ENCODE measurements at places on chromosomes 5 and 9. TPM values are rescaled to one million over a fixed set of nuclear protein-coding genes. Genes with fewer than 3 reads are reported as not detected.
A peak's percentile ranks its signal among the peaks of the same experiment; 100 is the strongest.

Gene F2RL1
- total RNA-seq, result 0.20 TPM

Gene NCBP1
- 51.4 TPM for total RNA-seq

DNA sequence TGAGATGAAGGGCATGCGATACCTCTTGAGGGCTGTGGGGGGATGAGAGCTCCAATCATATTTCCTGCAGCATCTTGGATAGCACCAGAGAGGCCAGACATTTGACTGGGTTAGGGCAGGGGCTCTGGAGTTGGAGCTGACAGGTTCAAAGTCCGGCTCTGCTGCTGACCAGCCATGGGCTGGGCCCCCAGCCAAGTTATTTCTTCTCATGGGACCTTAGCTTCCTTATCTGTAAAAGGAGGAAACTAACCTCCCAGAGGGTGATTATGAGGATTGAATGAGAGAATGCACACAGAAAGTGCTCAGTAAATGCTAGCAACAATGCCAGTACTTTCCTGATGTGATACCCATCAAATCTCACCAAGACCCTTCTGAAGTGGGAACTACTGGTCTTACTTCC lies 65.2 kb upstream of the SLC25A51 start:
- no peaks in the 10 kb centered on the region for H3K36me3 ChIP-seq
- no peak overlapping the region for H3K27ac ChIP-seq
- peaks cover 8% of the 10 kb centered on the region for H3K4me1 ChIP-seq
- no peaks in the 10 kb centered on the region for H3K27me3 ChIP-seq
- H3K4me3 ChIP-seq, result no peak overlapping the region

Gene TEX48
- not detected for total RNA-seq

Gene OXCT1
- total RNA-seq, result 33.0 TPM

Gene ALDH7A1
- total RNA-seq, result 169 TPM

Gene DNAI1
- 1.9 TPM for total RNA-seq

Gene FOXD4L4
- 0.16 TPM for total RNA-seq

- H3K4me1 ChIP-seq, result no peaks in the 10 kb centered on the region
- H3K27me3 ChIP-seq, result no peaks in the 10 kb centered on the region
- H3K27ac ChIP-seq, result no peak overlapping the region
Measured at GRCh38 chr9:98667005-98667640, 41.6 kb downstream of the GABBR2 start.

Gene PRUNE2
- total RNA-seq, result 5.4 TPM

- H3K27ac ChIP-seq, result no peak overlapping the region
- H3K4me1 ChIP-seq, result peaks cover 10% of the 10 kb centered on the region
- H3K36me3 ChIP-seq, result peaks cover 2% of the 10 kb centered on the region
- DNase-seq, result no peak
- peaks cover 21% of the 10 kb centered on the region for H3K27me3 ChIP-seq
- H3K4me3 ChIP-seq, result no peak overlapping the region
Measured at GRCh38 chr5:17396247-17396646, 101.8 kb upstream of the TAF11L2 start.

- peak overlapping the region; percentile 34 for H3K4me3 ChIP-seq
- H3K27ac ChIP-seq, result peak overlapping the region; percentile 50
- H3K36me3 ChIP-seq, result no peaks in the 10 kb centered on the region
Measured at GRCh38 chr9:14935964-14936363, 25.7 kb upstream of the FREM1 start.

Gene SH2D3C
- 6.0 TPM for total RNA-seq

DNA sequence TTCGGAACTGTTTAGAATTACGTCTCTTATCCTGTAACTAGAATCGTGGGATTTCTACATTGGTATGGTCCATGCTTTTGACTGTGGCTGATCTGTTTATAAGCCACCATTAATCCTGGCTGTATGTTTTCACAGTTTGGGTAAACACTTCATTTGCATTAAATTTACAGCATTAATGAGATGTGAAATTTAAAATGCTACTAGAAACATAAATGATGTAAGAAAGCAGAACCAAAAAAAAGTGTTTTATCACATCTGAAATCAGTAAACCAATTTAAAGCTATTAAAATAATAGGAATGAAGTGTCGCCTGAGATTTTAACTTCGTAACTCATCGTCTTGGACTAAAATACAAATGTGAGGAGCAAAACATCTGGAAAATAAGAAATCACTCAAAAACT lies 201.7 kb downstream of the NFIB start:
- no peaks in the 10 kb centered on the region for H3K27me3 ChIP-seq
- H3K36me3 ChIP-seq, result no peaks in the 10 kb centered on the region
- no peak for DNase-seq
- H3K4me3 ChIP-seq, result no peak overlapping the region
- H3K4me1 ChIP-seq, result peaks cover 9% of the 10 kb centered on the region

Gene PCDHB5
- 3.0 TPM for total RNA-seq

DNA sequence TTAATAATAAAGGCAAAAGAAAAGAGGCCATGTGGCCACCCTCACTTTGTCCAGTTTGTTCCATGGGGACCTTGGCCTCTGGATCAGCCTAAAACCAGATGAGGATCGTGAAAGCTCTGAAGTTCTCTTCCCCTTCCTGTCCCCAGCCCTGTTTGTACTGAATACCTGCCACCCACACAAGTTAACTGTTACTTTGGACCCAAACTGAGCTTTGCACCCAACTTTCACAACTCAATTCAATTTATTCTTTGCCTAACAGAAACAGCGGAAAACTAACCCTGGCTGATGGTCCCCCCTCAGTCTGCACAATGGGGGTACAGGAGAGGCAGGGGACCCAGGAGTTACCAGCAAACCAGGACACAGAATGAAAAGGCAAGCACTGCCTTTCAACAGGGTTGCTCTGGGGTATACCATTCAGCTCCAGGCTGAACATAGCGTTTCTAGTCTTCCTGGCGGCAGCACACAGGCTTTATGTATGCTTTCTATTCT lies 28.2 kb downstream of the ABCA1 start:
- DNase-seq, result no peak
- no peaks in the 10 kb centered on the region for H3K36me3 ChIP-seq
- no peak overlapping the region for H3K27ac ChIP-seq
- H3K4me3 ChIP-seq, result no peak overlapping the region

DNA sequence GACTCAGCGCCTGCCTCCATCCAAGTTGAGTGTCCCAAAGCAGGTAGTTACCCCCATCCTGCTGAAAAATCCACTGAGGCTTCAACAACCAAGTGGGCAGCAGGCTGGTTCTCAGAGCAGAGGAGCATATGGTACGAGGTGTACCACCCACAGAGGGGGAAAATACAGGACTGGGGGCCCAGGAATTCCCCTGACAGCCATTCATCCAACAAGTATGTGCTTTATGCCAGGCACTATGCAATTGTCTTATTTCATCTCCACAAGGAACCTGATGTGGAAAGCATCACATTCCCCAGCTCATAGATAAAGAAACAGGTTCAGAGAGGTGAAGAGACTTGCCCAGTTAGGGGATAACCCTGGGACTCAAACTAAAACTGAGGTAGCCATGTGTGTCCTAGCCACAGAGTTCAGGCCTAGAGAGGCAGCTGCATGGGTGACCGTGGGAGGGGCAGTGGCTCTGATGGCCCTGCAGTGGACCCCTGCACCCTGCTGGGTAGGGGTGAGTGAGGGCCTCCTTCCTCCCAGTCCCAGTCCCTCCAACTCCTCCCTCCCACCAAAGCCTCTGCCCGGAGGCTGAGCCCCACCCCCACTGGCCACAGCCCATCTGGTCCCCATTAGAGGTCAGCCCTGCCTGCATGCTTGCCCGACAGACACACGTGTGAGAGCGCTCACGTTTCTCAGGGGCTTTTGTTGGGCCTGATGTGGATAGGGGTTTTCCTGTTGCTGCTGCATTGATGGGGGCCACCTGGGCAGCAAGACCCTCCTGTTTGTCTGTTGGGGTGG lies 11.5 kb downstream of the PDLIM4 start:
- peaks cover 67% of the 10 kb centered on the region for H3K4me1 ChIP-seq
- peaks cover 12% of the 10 kb centered on the region for H3K36me3 ChIP-seq
- no peaks in the 10 kb centered on the region for H3K27me3 ChIP-seq
- no peak for DNase-seq

DNA sequence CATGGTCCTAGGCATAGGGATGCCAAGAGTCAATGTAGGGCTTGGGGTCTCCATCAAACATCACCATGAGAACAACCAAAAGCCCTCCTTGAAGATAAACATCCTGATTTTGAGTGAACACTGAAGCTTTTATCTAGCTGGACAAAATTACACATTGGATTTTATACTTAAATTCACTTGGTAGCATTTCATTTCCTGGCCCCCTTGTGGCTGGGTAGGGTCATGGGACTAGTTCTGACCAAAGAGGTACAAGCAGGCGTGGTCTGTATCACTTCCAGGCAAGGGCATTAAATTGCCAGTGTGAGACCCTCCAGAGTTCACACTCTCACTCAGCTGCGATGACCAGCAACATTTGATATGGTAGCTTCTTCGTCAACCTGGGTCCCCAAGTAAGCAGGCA lies 320.3 kb downstream of the ACTL7B start:
- H3K36me3 ChIP-seq, result no peaks in the 10 kb centered on the region
- H3K27me3 ChIP-seq, result peaks cover 7% of the 10 kb centered on the region
- no peaks in the 10 kb centered on the region for H3K4me1 ChIP-seq
- DNase-seq, result peak; percentile 25
- H3K4me3 ChIP-seq, result no peak overlapping the region

GRCh38 chr9:81787747-81788632 lies 98.6 kb upstream of the TLE1 start:
- no peak overlapping the region for H3K27ac ChIP-seq
- no peak overlapping the region for H3K4me3 ChIP-seq
- no peak for DNase-seq
- no peaks in the 10 kb centered on the region for H3K27me3 ChIP-seq

Gene F12
- 2.3 TPM for total RNA-seq

DNA sequence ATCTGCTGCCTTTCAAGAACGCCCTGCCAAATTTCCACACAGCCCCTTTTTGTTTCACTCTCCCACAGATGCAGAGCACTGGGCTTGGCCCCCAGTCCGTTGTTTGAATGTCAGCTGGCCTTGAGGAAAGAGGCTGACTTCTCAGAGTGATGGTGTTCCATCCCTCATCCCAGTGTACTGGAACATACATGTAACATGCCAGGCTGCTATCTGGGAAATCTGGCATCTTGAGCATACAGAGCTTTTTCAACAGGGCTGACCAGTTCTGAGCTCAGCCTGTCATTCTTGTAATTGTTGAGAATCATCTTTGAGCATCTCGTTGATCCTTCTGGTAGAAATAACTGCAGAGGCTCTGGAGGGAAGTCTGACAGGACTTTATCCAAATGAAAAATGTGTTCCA lies 2.8 kb downstream of the GALNT10 start:
- H3K36me3 ChIP-seq, result no peaks in the 10 kb centered on the region
- peaks cover 20% of the 10 kb centered on the region for H3K27me3 ChIP-seq
- no peak for DNase-seq

Gene FAM219A
- 20.6 TPM for total RNA-seq

DNA sequence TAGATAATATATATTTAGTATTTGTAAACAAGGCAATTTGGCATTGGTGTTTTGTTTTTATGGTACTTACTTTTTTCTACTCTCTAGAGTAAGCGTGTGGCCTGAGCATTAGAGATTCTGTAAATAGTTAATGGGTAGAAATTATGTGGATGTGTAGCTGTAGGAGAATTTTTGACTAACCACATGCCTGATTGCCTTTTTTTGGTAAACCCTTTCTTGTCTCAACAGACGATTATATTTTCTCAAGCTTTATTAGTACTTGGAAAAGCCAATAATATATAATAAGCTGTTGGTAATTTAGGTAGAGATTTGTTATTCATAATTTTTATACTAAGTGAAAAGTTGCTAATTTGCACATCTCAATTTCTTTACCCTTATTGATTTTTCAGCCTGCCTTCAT lies 76.8 kb downstream of the FCHO2 start:
- H3K27ac ChIP-seq, result no peak overlapping the region
- DNase-seq, result no peak
- no peaks in the 10 kb centered on the region for H3K27me3 ChIP-seq
- H3K4me1 ChIP-seq, result peaks cover 8% of the 10 kb centered on the region
- peaks cover 3% of the 10 kb centered on the region for H3K36me3 ChIP-seq

- H3K36me3 ChIP-seq, result no peaks in the 10 kb centered on the region
- no peak overlapping the region for H3K27ac ChIP-seq
- H3K4me3 ChIP-seq, result no peak overlapping the region
- H3K27me3 ChIP-seq, result peaks cover 18% of the 10 kb centered on the region
- H3K4me1 ChIP-seq, result peaks cover 33% of the 10 kb centered on the region
Measured at GRCh38 chr5:132661231-132662003, 3.4 kb downstream of the IL13 start.

GRCh38 chr5:122022966-122023365 lies 55.1 kb downstream of the LOX start:
- H3K36me3 ChIP-seq, result peaks cover 22% of the 10 kb centered on the region
- H3K4me1 ChIP-seq, result no peaks in the 10 kb centered on the region

Gene MAMDC2
- 0.21 TPM for total RNA-seq
